ENCODE measurements at places on chromosomes 6 and 20. TPM values are rescaled to one million over a fixed set of nuclear protein-coding genes. Genes with fewer than 3 reads are reported as not detected.

RNF182 gene
- 0.10 TPM for total RNA-seq

- DNase-seq: no peak
Observed at GRCh38 chr20:1377341-1377871, 15.4 kb downstream of the FKBP1A start.

DNA sequence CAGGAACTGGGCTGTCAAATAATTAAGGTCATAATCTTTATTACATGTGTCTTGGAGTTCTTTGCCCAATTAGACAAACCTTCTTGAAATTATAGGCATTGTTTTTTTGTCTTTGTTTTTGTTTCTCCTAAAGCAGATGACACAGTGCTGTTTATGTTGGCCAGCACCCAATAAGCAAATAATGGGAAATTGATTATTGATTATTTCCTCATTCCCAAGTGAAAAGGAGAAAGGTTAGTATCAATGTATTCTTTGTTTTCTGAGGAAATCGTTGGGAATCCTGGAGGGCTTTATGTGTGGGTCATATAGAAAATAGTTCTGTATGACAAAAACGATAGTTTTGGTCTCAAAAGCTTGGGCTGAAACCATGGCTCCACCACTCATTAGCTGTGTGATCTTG lies 4.5 kb upstream of the CYP24A1 start:
- no peak for DNase-seq

GRCh38 chr6:146543940-146544615 lies 445 bp downstream of the RAB32 start:
- DNase-seq: no peak

ABT1 gene
- total RNA-seq: 9.0 TPM

- no peak for DNase-seq
Observed at GRCh38 chr6:45911691-45912090, 104.0 kb downstream of the CLIC5 start.

DNA sequence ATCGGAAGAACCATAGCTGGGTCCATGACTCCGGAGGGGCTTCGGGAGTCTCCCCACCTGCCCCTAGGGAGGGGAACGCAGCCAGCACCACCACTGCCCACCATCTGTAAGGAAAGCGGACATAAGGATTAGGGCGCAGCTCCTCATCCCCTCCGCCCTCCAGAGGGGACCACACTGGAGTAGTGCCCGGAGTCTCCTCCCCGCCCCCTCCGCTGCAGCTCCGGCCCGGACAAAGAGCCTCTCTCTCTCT lies 628 bp downstream of the SLC35B2 start:
- no peak for DNase-seq

DNA sequence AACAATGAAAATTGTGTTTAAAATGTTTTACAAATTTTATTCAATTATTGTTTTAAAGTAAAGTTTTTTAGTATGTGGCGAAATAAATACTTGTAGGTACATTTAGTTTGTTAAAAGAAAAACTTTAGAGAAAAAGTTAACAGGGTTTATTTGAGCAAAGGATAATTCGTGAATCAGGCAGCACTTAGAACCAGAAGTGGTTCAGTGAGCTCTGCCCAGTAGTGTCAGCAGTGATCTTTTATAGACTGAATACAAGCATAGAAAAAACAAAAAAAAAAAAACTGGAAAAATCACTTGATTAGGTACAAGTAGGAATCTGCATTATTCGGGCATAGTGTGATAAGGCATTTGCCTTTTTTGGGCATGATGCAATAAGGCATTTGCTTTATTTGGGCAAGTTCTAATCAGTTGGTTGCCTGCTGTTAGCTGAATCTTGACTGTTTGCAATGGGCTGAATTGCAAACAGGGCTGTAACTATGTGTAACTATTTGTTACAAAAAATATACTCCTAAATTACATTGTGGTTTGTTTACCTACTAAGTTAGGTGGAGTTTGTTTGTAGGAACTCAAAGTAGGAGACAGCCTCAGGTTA lies 122.9 kb upstream of the MMS22L start:
- DNase-seq: no peak

DNA sequence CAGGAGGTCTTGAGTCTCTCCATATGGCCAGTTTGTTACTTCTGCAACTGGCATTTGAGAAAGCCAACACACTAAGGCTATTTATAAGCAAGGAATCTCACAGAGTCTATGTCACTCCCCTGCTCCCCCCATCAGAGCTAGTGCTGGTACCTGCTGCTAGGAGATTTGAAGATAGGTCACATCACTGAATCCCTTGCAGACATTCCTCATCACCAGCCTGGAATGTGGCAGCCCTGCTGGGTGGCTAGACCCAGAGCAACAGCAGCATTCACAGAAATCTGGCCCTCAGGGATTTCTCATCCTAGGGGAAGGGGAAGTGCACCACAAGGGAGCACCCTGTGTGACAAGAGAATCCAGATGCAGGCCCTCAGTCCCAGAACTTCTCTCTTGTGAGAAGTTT lies 672.1 kb downstream of the HACE1 start:
- DNase-seq: no peak

FAM209A gene
- total RNA-seq: not detected

DNA sequence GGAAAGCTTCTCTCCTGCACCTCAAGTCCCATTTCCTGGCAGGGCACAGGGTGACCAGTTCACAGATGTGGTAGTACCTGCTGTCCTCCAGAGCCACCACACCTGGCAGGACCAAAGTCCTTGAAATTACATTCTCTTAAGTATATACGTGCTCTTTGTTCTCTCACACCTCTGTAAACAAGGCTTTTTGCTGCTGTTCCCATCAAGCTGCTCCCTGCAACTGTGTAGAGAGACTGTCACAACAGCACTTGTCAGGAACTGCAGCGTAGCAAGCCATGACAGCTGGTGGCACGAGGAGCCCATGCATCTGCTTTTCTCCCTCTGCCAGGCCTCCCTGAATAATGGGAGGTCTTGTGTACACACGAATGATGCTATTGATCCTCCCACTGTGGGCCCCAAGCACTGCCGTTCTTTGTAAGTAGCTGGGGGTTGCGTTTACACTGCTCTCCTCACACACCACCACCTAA lies 431.8 kb downstream of the CD83 start:
- DNase-seq: no peak

GRCh38 chr20:40323361-40323794 lies 365.7 kb downstream of the MAFB start:
- no peak for DNase-seq

- no peak for DNase-seq
Observed at GRCh38 chr20:22795433-22795832, 211.1 kb upstream of the FOXA2 start.

GRCh38 chr6:161511447-161512095 lies 237.7 kb upstream of the AGPAT4 start:
- DNase-seq: no peak

- DNase-seq: no peak
Observed at GRCh38 chr6:30972816-30973215, 10.7 kb upstream of the MUC21 start.

- DNase-seq: no peak
Observed at GRCh38 chr6:43812850-43813578, 43.0 kb downstream of the VEGFA start.

DNA sequence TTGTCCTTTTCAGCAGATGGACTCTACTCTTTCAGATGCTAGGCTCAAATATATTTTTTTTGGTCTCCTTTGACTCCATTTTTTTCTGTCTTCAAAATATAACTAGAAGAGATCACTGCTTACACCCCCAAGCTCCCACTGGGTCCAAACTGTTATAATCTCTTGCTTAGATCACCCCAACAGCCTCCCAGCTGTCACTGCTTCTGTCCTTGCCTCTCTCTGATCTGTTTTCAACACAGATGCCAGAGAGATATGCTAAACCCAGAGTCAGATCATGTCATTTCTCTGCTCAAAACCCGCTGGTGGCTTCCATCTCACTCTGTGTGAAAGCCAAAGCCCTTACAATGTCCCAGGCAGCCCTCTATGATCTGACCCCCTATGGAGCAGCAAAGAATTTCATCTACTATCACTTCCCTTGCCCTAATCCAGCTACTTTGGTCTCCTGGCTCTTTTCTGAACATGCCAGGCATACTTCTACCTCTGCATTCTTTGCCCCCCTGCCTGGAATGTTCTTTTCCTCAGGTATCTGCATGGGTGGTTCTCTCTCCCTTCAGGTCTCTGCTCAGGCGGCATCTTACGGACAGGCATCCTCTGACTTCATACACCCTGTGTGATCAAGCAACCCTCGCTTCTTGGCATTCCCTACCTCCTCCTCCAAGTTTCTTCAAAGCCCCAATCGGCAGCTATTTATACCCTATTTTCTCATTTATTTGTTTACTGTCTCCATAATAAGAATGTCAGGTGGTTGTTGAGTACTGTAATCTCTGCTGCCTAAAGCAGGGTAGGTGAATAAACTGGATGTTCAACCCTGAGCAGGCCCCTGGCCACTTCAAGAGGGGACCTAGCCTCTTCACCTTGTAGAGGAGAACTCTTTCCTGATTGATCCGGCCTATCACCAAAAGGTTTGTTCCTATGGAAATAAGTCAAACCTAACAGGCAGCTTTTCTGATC lies 43.6 kb upstream of the SLC4A11 start:
- no peak for DNase-seq

PKHD1 gene
- total RNA-seq: not detected

GRCh38 chr6:165752451-165752850 lies 89.4 kb upstream of the PDE10A start:
- no peak for DNase-seq

- DNase-seq: no peak
Observed at GRCh38 chr20:63895952-63896263, 982 bp downstream of the DNAJC5 start.

HRH3 gene
- total RNA-seq: not detected

GRCh38 chr20:56750430-56750829 lies 121.3 kb downstream of the TFAP2C start:
- DNase-seq: no peak

DNA sequence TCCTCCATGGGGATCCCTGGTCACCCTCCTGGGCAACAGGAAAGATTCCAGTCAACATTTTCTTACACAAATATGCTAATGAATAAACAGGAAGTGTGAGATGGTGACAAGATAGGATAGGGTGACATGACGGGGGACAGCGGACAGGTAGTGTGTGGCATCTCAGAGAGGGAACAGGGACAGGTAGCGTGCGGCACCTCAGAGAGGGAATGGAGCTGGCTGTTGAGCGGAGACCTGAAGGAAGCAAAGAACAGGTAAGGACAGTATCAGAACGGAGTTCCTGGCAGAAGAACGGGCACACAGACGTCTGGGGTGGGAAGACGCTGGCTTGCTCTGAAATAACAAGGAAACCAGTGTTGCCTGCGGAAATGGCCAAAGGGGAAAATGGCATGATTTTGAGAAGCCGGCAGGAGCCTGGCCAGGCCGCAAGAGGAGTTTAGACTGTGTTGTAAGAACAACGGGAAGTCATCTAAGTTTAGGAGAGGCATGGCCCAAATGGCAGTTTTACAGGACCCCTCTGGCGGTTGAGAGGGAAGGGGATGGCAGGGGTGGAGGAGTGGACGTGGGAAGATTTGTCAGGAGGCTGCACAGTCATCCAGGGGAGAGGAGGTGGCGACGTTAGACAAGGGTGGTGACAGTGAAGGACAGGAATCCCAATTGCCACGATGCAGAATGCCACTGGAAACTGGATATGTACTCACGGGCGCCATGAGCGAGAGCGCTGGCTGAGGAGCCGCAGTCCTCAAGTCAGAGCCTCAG lies 111.6 kb downstream of the JPH2 start:
- no peak for DNase-seq

ADGB gene
- not detected for total RNA-seq

DNA sequence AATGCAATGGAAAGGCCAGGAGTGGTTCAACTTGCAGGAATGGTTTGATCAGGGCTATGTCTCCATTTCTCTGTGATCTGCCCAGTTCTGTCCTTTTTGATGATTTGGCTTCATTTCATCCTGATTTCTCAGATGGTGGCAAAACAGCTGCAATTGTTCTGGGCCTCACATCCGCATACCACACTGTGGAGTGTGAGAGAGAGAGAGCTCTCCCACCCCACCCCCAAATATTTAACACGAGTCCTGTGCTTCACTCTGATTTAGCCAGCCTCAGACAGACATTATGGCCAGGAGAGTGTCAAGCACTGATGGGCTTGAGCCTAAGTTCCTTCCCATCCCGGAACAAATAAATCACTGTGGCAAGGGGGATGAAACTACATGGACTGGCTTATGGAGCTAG lies 284.6 kb downstream of the CDC5L start:
- DNase-seq: no peak

- DNase-seq: no peak
Observed at GRCh38 chr6:48071833-48072232, 39.2 kb downstream of the PTCHD4 start.

ADNP gene
- 34.2 TPM for total RNA-seq

DNA sequence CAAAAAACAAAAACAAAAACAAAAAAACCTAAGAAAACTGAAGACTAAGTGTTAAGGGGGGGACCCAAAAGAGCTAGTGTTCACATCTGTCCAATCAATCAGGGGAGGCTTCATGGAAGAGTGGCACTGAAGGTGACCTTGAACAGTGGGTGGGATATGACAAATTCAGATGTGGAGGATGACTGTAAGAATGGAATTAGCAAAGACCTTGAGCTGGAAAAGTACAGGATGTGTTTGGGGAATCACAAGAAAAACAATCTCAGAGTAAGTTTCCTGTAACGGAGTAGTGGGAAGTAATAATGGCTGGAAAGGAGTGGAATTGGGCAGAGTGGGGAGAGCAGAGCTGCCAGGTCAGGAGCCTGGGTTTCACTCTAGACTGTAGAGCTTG lies 2.9 kb upstream of the IER3 start:
- DNase-seq: no peak

- peak; percentile 52 for DNase-seq
Observed at GRCh38 chr6:164010441-164011103, 596.1 kb downstream of the QKI start.

SCRT2 gene
- not detected for total RNA-seq

CAP2 gene
- 129 TPM for total RNA-seq

- DNase-seq: no peak
Observed at GRCh38 chr6:147001621-147002020, 202.6 kb upstream of the STXBP5 start.

GRCh38 chr20:47725248-47725973 lies 59.9 kb downstream of the SULF2 start:
- peak; percentile 66 for DNase-seq

GRCh38 chr6:85574932-85575598 lies 18.6 kb downstream of the SNX14 start:
- no peak for DNase-seq

Measured in left ventricle myocardium superior (tissue), 1 donor.